ENCODE measurements at places on chromosomes 16 and 17.

DNA sequence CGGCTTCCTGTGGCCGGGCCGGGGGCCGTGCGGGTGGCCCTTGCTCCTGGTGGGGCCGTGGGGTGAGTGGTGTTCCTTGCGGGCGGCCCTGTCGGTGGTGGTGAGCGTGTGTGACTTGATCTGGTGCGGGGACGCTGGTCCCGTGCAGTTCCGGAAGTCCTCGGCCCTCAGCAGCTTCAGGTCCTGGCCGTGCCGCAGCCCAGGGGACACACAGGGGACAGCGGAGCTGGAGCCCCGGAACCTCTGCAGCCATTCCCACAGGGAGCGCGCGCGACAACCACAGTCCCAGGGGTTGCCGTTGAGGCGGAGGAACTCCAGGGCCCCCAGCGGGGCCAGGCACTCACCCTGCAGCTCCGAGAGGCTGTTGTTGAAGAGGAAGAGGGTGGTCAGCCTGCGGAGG is 88.4 kb downstream of the RTN4RL1 start:
- DNase-seq, result no peak

GRCh38 chr17:71726341-71726740 is 394.5 kb upstream of the SOX9 start:
- no peak for DNase-seq

- DNase-seq, result peak; percentile 100
Measured at GRCh38 chr16:10942352-10943063, at the start of gene DEXI. DEXI (minus strand) TSS chr16:10942468; CDS start chr16:10942005, 463 bp downstream.

DNA sequence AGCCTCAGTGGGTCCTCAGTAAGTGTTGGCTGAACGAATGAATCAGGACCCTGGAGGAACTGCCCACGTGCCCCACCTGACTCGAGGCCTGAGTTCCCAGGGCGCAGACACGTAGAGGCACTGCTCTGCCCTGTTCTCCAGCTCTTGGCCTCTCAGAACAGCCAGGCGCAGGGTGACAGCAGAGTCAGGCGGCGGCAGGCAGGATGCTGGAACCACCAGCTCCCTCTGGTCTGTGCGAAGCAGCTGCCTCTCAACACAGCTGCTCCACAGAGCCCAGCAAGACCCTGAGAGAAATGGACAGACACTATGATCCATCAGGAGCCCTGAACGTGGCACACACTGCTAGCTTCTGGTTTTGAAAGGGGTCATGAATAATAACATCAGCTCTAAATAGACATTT is 53.1 kb upstream of the BCO1 start:
- DNase-seq, result no peak

- no peak for DNase-seq
Measured at GRCh38 chr16:78630102-78630501, 530.6 kb downstream of the WWOX start.

DNA sequence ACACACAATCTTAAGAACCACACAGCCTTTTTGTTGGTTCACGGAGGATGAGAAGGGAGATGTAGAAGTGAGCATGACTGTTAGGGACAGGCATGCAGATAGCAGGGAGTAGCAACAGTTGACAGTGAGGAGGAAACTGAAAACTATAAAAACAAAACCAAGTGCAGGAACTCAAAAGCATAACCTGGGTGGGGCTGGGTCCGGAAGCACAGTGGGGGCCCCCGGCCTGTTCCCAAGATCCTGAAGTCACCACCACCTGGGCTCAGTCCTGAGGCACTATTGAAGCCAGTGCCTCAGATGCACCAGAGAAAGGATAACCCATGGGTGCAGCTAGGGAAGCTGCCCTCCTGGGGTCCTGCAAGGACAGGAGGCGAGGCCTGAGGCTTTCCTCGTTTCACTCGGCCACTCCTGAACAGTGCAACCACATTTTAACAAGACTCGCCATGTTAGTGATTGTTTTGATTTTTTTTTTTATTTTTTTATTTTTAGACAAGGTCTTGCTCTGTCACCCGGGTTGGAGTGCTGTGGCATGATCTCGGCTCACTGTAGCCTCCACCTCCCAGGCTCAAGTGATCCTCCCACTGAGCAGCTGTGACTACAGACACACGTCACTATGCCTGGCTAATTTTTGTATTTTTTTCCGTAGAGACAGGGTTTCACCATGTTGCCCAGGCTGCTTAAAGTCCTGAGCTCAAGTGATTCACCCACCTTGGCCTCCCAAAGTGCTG is 27.7 kb upstream of the CBX4 start:
- DNase-seq, result no peak

DNA sequence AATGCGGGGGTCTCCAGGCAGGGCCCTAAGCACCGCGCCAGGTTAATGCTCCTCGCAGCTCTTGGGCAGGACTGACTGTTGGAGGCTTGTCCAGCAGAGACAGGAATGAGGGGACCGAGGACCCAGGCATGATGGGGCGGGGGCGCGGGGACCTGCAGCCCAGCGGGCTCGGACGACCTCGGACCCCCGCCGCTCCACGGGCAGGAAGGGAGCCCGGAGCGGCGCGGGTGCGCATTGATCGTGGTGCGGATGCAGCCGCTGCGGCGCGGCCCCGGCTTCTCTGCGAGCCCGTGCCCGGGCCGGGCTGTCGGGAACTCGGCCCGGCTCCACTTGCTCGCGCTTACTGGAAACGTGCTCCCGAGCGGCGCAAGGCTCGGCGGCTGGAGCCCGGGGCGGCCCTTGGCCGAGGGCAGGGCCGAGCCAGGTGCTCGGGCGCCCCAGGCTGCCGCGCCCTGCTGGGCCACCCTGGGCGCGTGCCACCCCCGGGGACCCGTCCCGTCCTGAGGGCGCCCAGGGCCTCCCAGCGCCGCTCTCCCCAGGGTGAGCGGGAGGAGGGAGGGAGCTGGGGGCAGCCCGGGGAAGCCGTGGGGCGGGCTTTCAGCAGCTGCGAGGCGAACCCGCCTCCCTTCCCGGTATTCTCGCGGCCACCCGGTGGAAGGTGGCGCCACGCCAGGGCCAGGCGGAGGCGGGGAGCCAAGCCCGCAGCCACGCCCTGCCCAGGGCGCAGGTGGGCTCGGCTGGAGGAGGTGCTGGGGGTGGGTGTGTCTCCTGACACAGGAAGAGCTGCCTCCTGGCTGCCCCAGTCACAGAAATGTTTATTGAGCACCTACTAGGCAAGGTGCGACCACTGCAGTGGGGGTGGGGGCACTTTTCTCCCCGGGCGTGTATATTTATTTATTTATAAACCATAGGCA is 45.9 kb downstream of the SOCS3 start:
- peak; percentile 95 for DNase-seq

DNA sequence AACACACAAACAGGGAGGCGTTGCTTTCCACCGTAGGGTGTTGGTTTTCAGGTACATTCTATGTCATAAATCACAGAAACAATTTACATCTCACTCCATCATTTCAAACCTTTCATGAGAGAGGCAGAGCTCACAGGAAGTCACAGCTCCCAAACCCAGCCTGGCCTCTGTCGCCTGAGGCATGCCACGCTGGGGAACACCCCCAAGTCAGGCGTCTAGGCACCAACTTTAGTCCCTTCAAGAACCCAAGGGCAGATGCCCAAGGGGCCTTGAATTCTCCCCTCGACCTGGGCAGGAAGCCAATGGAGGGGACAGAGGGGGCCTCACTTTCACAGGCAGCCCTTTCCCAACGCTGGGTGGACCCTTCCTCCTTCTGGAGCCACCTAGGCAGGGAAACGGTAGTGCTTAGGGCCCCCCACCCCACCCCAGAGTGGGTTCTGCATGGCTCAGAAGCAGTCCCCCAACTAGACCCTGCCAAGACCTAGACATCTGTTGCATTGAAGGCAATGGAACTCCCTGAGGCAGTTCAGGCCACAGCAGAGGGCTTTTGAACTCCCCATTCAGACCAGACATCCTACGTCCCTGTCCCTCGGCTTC is 10.6 kb downstream of the TBX4 start:
- DNase-seq, result no peak

DNA sequence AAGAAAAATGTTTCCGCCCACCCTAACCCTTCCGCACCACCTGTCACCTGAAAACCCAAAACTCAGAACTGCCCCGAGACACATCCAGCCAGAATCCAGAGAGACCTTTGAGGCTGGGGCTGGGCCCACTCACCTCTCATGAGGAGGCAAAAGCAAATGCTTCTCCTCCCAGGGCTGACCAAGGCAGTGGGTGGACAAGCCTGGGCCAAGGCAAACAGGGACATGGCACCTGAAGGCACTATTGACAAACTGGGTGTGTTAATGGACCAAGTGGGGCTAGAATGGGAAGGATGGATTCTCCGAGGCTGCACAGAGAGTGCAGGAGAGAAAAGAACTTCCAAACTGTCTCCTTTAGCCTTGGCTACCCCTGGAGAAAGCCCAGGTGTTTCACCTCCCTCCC is 54.4 kb downstream of the SOX9 start:
- no peak for DNase-seq

DNA sequence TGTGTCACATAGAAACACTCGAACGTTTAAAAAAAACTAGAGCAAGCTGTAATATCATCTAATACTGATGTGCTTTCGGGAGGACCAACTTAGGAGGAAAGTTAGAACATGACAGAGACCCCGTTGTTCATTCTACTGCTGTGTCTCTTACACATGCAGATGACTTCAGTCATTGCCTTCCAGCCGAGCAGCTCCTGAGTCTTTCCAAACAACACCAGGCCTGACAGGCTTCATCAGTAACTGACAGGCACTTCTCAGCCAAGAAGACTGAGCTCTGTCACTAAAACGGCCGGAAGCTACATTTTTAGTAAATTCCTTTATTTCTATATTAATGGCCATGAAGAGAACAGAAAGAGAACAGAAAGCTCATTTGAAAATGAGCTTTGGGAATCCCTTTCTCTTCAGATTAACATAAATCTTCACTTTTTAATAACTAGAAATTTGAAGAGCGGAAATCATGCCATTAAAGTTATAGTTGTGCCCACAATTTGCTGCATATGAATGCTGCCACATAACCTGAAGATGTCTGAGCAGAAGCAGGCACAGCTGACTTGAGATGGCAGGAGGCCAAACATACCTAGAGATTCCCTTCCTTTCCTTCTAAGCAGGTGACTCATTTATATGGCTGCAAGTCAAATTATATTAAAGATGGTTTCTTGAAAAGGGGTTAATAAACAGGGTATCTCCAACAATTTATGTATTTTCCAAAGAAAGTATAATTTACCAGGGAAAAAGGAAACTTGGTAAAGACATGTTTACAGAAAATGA is 148.9 kb downstream of the ITFG1 start:
- peak; percentile 44 for DNase-seq

GRCh38 chr17:18141210-18141803 is 32.8 kb downstream of the MYO15A start:
- DNase-seq, result peak; percentile 52

GRCh38 chr17:80244871-80245509 is 15.7 kb upstream of the RNF213 start:
- DNase-seq, result no peak

GRCh38 chr16:65054457-65054856 is 67.4 kb downstream of the CDH11 start:
- DNase-seq, result no peak

- DNase-seq, result no peak
Measured at GRCh38 chr17:27519550-27519949, 63.3 kb downstream of the KSR1 start.

DNA sequence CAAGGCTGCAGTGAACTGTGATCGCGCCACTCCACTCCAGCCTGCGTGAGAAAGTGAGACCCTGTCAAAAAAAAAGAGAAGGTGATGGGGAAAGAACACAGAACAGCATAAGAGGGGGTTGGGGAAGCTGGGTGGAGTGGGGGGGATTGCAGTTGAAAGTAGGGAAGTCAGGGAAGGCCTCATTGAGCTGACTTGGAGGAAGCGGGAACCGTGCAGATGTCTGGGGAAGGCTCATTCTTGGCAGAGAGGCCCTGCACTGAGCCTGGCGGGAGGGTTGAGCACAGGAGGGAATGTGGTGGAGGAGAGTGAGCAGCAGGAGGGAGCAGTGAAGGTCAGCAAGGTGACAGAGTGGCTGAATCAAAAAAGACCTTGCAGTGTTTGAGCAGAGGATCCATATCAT is 26.9 kb downstream of the IL4R start:
- no peak for DNase-seq

GRCh38 chr16:84677017-84677803 is 22.6 kb upstream of the USP10 start:
- DNase-seq, result no peak
